Activated T-helper 2 cell treated with anti-CD3 and anti-CD28 coated beads, Interferon-gamma antibody, Interleukin-2, Interleukin-4, amounts not matched to agents 10 μg/mL and 5 μg/mL and 100 μg/mL, durations not matched to agents 14 hours and 24 hours and 36 hours (primary cell): ENCODE measurements at places on chromosomes 6 and 20.

DNA sequence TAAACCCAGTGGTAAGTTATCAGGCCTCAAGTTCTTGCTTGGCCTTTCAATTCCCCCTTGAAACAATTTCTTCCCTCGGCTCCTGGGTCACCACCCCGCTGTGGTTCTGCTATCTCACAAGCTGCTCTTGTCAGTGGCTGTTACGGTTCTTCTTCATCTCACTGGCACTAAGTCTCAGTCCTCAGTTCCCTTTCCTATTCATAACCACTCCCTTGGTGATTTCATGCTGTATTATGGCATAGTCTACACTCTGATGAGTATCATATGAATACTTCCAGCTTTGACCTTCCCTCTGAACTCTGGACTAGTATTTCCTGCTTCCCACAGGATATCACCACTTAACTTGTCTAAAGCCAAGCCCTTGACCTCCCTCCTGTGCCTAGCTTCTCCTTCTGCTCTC, 7.9 kb downstream of the TAAR1 start:
- peaks cover 18% of the 10 kb centered on the region for H3K27me3 ChIP-seq
- DNase-seq, result no peak
- peaks cover 5% of the 10 kb centered on the region for H3K4me1 ChIP-seq
- no peak overlapping the region for H3K27ac ChIP-seq
- no peaks in the 10 kb centered on the region for H3K36me3 ChIP-seq
- H3K4me3 ChIP-seq, result no peak overlapping the region

DNA sequence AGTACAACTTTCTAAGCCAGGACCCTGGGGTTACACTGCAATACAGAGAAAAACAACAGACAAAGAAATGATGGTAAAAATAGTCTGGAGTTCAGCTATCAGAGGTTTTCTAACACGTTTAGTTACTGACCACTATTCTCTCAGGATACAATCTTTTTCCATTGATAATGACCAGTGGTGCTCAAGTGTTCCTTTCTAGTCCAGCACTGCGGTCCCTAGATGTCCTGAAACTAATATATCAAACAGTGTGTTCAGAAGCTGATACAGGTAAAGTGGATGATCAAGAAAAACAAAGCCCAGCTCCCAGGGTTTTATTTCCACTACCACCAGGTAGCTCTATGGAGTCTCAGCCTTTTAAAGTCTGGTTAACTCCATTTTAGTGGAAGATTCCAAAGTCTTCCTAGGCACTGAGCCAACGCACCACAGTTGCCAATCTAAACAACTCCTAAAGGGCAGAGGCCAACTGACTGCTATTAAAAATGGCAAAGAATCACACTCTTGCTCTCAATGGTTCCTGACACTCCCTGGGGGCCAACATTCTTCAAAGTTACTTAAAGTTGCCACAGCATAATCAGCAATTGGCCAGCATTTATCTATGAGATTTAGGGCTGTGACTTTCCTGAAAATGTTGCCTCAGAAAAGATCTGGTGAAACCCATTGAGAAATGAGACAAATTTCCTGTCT, 38.2 kb downstream of the DZANK1 start:
- no peaks in the 10 kb centered on the region for H3K4me1 ChIP-seq
- H3K36me3 ChIP-seq, result no peaks in the 10 kb centered on the region
- no peak for DNase-seq

GRCh38 chr6:105257340-105257739, 77.5 kb upstream of the POPDC3 start:
- no peaks in the 10 kb centered on the region for H3K36me3 ChIP-seq
- peaks cover 11% of the 10 kb centered on the region for H3K4me1 ChIP-seq
- H3K27me3 ChIP-seq, result peaks cover 20% of the 10 kb centered on the region

DNA sequence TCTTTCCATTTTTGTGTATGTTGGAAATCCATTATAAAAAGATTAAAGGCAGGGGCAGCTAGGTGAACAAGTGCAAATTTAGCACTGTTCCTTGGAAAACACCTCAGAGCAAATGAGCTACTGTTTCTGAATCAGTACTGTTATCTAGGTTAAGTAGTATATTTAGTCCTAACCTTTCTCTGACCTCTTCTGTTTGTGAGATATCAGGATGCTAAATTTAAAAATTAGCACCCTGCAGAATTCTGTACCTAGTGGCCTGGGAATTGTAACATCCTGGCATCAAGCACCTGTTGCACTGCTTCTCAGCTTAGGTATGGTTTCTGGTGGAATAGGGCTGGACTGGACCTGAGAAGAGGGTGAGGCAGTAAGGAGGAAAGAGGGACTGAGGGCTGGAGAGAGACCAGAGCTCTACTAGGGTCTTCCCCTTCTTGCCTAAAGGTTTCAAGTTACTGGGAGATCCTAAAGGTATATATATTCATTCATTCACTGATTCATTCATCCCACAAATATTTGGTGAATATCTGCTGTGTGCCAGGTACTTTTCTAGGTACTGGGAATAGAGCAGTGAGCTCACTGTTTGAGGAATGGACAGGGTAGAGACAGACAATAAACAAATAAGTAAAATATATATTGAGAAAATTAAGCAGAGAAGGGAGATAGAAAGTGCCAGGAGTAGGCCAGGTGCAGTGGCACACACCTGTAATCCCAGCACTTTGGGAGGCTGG, 5.2 kb downstream of the ZNF76 start:
- no peaks in the 10 kb centered on the region for H3K27me3 ChIP-seq
- no peak overlapping the region for H3K27ac ChIP-seq
- H3K4me3 ChIP-seq, result no peak overlapping the region
- DNase-seq, result no peak
- peaks cover 4% of the 10 kb centered on the region for H3K36me3 ChIP-seq

- no peaks in the 10 kb centered on the region for H3K36me3 ChIP-seq
- peaks cover 2% of the 10 kb centered on the region for H3K4me1 ChIP-seq
- H3K27me3 ChIP-seq, result peaks cover 9% of the 10 kb centered on the region
- no peak for DNase-seq
Observed at GRCh38 chr6:85431271-85431670, 18.6 kb upstream of the NT5E start.
